ENCODE measurements at places on chromosomes 1 and 21.

DNA sequence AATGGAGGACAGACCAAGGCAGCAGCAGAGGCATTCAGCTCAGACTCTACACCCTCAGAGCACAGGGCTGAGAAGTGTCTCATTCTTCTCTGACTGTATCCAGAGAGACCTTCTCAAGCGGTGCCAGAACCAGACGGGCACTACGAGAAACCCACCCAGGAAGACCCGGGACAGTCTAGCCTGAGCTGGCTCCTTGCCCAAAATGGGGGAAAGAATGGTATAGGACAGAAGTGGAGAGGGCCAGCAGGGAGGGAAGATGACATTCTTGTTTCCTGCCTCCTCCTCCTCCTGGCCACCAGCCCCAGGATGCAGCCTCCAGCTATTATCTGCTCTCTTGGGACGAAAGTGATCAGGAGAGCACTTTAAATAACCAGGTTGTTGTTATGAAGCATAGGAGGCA, 22.6 kb upstream of the PRELP start:
- DNase-seq = no peak

- DNase-seq = no peak
Measured at GRCh38 chr1:226360106-226360746, 47.7 kb downstream of the PARP1 start.

DNA sequence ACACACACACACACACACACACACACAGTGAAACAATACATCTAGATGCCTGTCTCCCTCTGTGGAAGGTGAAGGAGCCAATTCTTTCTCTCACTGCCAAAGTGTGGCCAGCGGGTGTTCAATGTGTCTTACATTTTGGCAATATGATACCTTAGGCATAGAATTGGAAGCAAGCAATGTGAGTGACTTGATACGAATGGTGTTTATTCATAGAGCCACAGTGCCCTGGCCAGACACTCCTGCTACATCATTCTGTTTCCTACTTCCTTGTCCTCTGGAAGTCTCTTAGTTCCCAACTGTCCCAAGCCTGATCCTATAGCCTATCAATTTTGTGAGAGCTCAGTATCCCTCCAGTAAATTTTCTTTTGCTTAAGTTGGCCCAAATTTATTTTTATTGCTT, 170.0 kb upstream of the L1TD1 start:
- no peak for DNase-seq

DNA sequence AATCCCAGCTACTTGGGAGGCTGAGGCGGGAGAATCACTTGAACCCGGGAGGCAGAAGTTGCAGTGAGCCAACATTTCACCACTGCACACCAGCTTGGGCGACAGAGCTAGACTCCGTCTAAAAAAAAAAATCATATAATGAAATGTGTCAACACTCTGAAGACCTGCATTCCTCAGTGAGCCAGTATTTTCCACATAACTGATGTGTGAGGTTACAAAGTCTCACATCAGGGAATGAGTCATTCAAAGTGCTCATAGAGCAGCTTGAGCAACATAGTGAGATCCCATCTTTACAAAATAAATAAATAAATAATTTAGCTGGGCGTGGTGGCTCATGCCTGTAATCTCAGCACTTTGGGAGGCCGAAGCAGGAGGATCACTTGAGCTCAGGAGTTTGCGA, 65.5 kb downstream of the CASZ1 start:
- no peak for DNase-seq
